Iris pigment epithelial cell (primary cell): ENCODE measurements at places on chromosomes 11 and 22.

GRCh38 chr11:911031-911889 is 650 bp upstream of the CHID1 start:
- DNase-seq = peak; percentile 82

- DNase-seq = peak; percentile 2
Measured at GRCh38 chr11:2612884-2613571, 86.8 kb downstream of the KCNQ1OT1 start.

GRCh38 chr11:43558556-43559127 is 121.9 kb upstream of the HSD17B12 start:
- DNase-seq = no peak

DNA sequence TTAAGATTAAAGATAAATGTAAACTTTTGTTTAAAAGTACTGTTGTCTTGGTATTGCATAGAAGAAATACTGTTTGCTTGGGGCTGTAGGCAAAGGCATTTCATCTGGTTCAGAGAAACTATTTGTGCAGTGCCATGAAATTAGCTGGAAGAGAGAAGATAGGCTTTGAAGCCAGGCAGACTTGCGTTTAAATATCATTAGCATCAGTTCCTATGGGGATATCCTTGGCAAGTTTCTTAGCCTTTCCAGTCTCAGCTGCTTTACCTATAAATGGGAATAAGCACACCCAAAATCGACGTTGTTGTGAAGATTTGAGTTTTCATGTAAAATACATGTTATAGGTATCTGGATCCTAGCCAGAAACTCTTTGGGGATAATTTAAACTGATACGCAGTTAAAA is 133.9 kb downstream of the FBXO7 start:
- no peak for DNase-seq

- peak; percentile 72 for DNase-seq
Measured at GRCh38 chr22:45112136-45112879, 51.4 kb upstream of the NUP50 start.

- no peak for DNase-seq
Measured at GRCh38 chr11:55793321-55793720, 2.0 kb upstream of the OR5D14 start.

- DNase-seq = no peak
Measured at GRCh38 chr11:117796872-117797529, at the start of gene DSCAML1. Gene DSCAML1, minus strand, starts transcription at chr11:117797216. Its CDS starts 137 bp downstream, at chr11:117797079.

- DNase-seq = no peak
Measured at GRCh38 chr11:69558519-69558941, 77.1 kb downstream of the LINC01488 start.

DNA sequence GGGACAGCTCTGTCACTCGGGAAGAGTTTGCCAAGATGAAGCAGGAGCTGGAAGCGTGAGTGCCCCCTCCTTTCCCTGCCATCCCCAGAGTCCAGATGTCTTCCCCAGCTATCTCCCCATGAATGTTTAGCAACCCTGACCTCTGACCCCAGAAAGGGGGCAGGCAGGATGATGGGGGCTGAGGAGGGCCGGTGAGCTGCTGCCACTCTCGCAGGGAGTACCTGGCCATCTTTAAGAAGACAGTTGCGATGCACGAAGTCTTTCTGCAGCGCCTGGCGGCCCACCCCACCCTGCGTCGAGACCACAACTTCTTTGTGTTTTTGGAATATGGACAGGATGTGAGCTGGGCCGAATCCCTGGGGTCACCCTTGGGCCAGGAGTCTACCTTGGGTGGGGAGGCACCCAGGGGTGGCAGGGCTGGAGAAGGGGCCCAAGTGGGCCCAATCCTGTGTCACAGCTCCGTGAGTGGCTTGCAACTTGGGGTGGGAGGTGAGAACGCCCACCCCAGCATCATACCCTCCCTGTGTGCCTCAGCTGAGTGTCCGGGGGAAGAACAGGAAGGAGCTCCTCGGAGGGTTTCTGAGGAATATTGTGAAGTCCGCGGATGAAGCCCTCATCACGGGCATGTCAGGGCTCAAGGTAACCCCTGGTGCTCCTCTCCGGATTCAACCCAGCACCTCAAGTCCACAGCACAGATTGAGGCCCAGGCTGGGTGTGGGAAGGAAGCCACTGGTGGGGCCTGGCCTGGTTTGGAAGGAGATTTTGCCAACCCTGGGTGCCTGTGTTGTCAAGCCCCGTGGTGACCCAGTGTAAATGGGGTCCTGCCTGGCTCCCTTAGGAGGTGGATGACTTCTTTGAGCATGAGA is 7.5 kb downstream of the CFL1 start:
- DNase-seq = no peak

DNA sequence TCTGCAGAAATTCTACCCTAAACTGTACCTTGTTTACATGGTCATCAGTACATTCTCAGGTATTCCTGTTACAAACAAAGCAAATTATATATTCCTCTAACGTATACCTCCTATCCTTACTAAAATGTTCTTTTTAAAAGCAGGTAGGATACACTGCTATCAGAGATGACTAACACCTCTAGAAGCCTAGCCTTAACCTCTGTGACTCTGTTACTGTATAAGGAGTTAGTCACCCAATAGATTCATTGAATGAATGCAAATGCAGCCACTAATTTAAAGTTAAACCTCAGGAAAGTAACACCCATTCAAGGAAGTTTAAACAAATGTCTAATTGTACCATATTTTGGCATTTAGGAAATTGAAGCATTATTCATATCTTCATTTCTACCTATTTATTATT is 82.2 kb downstream of the FCHSD2 start:
- no peak for DNase-seq
